Stimulated activated CD8-positive, alpha-beta memory T cell treated with anti-CD3 and anti-CD28 coated beads, Interleukin-15, amount 100 ng/mL, for 24 hours (primary cell): ENCODE measurements at places on chromosomes 13 and 19.

GRCh38 chr13:35768551-35768950, 292.1 kb upstream of the MAB21L1 start:
- no peak for DNase-seq

DNA sequence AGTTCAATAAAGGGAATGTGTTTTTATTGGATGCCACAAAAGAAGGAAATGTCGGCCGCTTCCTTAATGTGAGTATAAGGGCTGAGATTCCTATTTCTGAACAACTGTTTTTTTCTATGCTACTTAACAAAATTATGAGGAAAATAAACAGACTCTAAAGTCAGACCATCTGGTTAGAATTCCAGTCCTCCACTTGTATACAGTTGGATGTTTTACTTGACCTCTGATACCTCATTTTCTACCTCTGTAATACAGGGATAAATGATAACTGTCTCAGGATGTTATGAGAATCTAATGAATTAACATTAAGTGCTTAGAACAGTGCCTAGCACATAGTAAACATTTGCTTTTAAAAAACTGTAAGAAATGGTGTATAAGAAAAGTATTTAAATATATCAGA, 7.2 kb upstream of the PHF11 start:
- DNase-seq: no peak

- no peak for DNase-seq
Observed at GRCh38 chr19:46607448-46607841, 6.3 kb downstream of the CALM3 start.

GRCh38 chr19:11208561-11209471, 11.5 kb upstream of the KANK2 start:
- DNase-seq: no peak

GRCh38 chr19:35330475-35330874, 1.5 kb downstream of the CD22 start:
- DNase-seq: no peak

DNA sequence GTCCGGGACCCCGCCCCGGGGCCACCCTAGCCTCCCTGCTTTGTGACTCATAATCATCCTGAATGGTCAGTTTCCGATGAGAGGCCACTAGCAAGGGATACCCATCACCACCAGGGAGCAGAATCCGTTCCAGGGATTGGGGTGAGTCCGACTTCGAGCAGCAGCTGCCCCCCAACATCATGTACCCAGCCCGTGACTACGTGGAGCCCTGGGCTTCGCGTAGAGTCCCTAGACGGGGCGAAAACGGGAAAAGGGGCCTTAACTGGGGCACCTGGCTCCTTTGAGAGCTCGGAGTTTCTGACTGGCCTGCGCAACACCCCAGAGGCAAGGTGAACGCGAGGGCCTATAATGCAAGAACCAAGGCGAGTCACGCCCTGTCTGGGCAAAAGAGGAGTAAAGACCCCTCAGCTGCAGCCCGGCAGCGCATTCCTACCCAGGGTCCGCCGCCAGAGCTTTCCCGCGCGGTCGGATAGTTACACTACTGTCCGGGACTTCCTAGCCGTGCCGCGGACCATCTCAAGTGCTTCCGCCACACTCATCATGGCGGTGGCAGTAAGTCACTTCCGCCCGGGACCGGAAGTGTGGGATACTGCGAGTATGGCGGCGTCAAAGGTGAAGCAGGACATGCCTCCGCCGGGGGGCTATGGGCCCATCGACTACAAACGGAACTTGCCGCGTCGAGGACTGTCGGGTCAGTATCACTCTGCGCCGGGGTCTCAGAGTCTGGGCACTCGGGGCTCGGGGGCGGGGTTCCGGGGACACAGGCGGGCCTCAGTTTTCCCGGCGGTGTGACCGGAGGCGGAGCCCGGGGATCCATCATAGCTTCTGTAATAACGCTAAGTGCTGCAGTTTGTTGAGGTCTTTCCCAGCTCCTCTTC, at the start of gene NDUFA13:
Gene NDUFA13 (plus strand): TSS at position 584 of the 878 bp plus-strand sequence. CDS start 14 bp downstream, at position 598.
- peak; percentile 94 for DNase-seq

- no peak for DNase-seq
Observed at GRCh38 chr19:56987184-56987583, 132.6 kb upstream of the USP29 start.

DNA sequence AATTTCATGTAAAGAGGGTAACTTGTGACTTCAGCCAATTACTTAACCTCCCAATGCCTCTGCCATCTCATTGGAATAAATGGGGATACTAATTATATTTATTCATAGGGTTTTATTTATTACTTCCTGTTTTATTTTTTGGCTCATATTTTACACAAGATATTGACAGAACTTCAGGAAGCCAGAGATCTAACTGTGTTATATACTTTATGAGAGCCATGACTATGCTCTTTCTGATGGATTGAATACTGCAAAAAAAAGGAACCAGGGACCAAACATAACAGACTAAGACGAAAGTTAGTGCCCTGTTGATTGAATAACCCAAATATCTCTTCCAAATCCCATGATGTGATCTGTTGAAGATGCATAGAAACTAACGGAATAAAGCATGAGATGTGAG, 243.3 kb upstream of the STARD13 start:
- no peak for DNase-seq

GRCh38 chr19:10543059-10543419, 665 bp upstream of the ATG4D start:
- DNase-seq: no peak

DNA sequence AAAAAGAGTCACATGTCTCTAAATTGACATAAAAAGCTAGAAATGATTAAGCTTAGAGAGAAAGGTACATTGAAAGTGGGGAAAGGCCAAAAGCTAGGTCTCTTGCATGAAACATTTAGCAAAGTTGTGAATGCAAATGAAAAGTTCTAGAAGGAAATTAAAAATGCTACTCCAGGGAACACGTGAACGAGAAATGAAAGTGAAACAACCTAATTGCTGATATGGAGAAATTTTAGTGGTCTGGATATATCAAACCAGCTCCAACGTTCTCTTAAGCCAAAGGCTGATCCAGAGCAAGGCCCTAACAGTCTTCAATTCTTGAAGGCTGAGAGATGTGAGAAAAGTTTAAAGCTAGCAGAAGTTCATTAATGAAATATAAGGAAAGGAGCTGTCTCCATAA, 419.8 kb downstream of the SLITRK6 start:
- DNase-seq: no peak

DNA sequence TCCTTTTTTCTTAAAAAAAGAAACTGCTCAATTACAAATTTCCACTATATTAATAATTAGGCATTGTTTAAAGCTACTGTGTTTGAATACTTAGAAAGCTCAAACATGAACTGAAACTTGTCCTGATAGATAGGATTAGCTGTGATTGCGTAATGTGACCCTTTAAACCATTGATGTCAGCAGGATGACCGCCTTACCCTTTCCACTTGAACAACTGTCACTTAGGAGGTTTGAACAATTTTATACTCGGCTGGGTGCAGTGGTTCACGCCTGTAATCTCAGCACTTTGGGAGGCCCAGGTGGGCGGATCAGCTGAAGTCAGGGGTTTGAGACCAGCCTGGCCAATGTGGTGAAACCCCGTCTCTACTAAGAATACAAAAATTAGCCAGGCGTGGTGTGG, 2.9 kb downstream of the LAMP1 start:
- no peak for DNase-seq

DNA sequence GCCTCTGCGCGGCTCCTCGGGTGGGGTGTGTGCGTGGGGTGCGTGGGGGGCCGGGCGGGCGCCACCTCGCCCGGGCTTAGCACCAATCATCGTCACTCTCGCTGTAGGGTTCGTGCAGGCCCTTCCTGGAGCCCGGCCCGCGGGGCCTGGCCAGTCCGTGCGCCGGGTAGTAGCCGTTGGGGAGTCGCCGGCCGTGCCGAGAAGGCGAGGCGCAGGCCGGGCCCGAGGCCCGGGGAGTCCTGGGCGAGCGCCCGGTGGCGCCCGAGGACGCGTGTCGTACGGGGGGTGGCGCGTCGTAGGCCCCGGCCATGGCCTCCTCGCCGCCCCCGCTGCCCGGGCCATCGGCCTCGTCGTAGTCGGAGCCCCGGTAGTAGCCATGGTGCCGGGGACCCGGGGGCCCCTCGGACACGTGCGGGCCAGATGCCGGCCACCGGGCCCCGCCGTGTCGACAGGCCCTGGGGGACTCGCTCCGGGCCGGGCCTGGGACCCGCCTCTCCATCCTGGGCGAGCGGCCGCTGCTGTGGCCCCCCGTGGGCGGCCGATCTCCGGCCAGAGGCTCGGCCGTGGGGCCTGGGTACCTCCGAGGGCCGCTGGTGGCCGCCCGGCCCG, 57.1 kb downstream of the IER2 start:
- no peak for DNase-seq

- no peak for DNase-seq
Observed at GRCh38 chr13:48505597-48506091, 27.2 kb downstream of the RCBTB2 start.

GRCh38 chr13:20415306-20415679, 110.4 kb downstream of the CRYL1 start:
- no peak for DNase-seq

DNA sequence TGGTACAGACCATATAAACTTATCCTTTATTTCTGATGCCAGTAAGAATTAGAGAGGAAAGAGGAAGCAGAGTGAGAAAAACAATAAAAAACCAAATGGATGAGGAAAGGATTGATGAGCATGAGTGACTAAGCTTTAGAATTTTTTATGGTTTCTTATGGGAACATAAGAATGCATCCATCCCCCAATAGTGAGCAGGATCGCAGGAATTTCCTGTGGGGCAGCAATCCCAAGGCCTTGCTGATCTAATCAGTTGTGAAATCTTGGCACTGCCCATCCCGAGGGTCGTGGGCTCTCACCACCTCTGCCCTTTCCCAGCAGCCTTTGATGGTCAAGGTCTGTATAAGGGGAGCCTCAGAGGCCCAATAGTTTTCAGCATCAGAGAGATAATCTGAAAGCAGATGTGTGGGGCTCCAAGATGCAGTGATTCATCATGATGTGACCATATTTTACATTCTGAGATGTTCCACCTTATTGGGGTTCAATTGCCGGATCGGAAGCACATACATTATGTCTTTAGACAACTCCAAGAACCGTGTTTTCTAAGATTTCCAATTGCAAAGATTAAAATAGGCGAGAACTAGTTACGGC, 222.1 kb downstream of the DNAJC15 start:
- no peak for DNase-seq

DNA sequence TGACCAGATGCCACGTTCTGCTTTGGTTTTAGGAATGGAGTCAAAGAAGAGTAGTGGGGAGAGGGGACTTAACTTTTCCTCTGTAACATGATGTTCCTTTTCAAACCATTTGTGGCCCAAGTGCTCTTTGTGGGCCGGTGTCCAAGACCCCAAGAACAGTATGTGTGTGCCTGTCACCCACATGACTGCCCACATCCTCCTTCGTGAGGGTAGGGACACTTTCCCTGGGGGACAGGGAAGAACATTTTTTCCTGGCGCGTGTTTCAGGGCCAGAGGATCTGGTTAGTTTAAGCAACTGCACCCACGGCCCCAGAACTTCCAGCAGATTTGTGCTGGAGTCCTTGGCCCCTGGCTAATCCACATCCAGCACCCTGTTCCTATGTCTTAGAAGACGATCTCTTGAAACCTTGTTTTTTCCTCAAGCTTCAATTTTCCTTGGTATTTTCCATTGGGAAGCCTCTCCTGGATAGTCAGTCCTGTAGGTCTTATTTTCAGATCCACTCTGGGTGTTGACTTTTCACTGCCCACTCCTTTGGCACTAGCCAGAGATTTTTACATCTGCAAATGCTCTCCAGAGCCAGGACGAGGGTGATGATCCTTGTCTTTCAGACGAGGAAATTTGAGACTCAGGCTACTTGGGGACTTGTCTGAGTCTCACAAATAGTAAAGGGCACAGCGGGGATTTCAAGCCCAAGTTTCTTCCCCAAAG, 10.8 kb upstream of the CCDC97 start:
- DNase-seq: no peak

DNA sequence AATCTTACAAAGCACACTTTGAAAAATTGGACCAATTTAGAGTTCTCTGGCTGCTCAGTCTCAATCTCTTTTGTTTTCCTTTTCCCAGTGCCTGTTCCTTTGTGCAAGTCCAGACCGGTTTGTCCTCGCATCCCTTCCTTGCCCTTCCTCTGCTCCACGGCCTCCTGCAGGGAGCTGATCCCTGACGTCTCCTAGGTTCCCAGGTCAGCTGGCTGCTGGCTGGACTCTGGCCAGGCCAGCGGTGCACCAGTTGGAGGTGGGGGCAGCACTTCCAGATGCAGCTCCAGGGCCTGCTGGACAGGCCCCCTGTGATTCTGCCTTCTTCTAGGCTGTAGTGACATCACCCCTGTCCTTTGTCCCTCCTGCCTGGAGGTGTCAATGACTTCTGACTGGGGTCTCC, 44.0 kb upstream of the KPNA3 start:
- DNase-seq: no peak

DNA sequence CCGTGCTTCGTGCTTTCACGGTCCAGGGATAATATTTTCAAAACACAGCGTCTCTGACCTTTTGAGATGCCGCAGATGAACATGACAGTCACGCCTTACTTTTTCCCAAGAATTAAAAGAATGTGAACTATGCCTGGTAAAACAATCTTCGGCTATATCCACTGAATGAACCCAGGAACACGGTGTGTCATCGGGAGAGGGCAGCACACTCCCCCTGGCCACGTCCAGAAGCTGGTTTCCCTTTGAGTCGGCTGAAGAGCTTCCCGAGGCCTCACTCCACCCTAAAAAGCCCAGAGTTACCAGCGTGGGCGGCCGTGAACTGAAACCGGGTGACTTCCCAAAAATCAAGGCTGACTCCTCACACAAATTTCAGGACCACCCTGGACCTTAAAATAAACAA, 22.9 kb upstream of the SHISA2 start:
- DNase-seq: no peak

GRCh38 chr19:12867120-12868099, 13.8 kb downstream of the DNASE2 start:
- DNase-seq: peak; percentile 55
